Activated CD4-positive, alpha-beta T cell treated with anti-CD3 and anti-CD28 coated beads, Interleukin-2, amount 50 U/mL, for 4 hours (primary cell): ENCODE measurements at places on chromosomes 13 and 19.

- no peak for DNase-seq
Measured at GRCh38 chr13:74061926-74062595, 72.1 kb downstream of the KLF12 start.

GRCh38 chr13:40172149-40172591, 494.3 kb downstream of the FOXO1 start:
- no peak for DNase-seq

- DNase-seq = no peak
Measured at GRCh38 chr19:47020132-47020805, 632 bp downstream of the NPAS1 start.

GRCh38 chr13:94829837-94830365, 117.6 kb upstream of the SOX21 start:
- DNase-seq = no peak

DNA sequence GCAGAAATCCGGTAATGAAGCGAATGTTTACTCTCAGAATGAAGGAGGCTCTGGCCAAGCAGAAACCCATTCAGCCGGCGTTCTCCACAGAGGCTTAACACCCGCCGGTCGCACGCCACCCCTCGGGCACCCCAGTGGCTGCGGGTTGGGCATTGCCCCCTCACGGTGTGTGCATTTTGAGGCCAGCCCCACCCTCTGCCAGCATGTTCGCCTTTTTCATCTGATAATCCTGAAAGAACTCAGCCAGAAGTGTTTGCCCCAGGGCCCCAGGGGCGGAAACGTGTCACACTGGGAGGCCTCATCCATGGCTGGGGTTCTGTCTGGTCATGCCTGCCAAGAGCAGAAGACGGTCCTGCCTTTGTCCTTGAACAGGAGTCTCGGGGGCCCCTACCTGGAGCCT, 34.2 kb downstream of the COMP start:
- no peak for DNase-seq

- no peak for DNase-seq
Measured at GRCh38 chr19:42619271-42619670, 24.5 kb upstream of the CEACAM8 start.

DNA sequence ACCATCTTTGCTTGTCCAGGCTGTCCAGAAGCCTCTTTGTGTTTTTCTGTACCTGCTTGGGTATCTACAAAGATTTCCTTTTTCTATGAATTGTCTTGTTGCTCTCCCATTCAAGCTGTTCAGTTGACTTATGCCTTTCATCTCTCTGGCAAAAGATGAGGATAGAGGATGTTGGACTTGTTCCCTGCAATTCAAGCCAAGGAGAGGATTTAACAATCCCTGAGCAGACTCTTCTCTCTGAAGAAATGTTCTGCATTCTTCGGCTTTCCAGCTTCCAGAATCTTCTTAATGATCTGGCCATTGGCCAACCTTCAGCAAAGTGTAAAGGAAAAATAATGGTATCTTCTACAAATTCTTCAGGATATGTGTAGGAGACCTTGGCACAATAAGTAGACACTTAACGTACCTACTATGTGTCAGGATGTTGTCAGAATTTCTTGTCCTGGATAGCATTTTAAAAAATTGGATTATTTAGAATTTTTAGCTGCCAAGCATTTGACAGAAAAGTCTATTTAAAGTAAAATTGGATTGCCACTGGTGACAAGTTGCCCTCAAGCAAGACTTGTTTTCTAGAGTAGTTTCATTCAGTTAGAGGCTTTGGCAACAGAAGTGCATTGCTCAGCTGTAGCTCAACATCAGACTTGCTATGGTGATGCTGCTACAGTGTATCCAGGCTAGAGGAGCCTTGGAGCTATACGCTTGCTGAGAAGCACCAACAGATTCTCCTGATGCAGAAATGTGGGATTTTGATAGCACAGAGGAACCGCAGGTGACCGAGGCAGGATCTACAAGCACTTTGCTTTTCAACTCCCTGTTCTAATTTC, 455.7 kb downstream of the SUCLA2 start:
- no peak for DNase-seq

GRCh38 chr13:99256709-99257108, 1.5 kb downstream of the GPR18 start:
- DNase-seq = no peak

DNA sequence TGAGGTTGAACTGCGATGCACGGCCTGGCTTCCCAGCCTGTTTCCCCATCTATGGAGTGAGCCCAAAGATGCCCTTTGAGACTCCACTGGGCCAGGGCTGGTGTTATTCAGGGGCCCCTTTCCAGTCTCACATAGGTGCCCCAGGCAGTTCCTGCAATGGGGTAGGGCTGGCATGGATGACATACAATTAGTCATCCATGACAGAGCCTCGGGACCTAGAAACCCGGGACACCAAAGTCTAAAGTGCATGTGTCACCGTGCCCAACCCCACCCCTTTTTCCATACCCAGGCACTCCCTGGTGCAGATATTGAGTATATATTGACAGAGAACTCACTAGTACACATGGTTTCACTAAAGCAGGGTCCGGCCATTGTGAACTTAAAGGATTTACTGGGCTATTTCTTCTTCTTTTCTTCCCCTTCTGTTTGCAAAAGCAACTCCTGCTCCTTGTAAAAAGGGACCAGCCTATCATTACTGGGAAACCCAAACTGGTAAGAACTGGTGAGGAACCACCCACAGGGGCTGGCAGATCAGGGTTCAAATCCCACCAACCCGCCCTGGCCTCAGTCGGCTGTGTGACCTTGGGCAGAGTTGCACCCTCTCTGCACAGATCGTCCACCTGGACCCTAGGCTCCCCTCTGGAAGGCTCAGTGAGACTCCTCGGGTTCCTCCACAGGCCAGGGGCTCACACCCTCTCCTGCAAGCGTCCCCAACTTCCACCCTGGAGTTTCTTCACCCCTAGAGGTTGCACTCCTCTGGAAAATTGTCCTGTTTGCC, 2.7 kb downstream of the B3GNT3 start:
- DNase-seq = peak; percentile 56

DNA sequence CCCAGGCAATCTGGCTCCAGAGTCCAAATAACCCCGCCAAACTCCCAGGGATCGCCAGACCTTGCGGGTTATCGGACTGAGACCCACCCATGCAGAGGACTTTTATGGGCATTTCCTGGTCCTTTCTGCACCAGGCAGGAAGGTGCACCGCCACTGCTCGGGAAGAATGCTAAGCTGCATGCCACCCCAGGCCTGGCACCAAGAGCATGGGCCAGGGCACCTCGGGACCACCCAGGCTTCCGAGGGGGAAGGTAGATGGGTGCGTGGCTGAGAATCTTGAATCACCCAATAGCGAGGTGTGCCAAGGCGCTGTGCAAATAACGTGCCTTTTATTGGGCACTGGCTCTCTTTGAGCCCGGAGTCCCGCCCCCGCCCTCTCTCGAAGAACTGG, 422 bp upstream of the ZNF575 start:
- DNase-seq = no peak
